ENCODE measurements at places on chromosomes 6 and 20.

GRCh38 chr20:33233129-33233774 lies 2.5 kb upstream of the BPIFA1 start:
- DNase-seq = no peak

DNA sequence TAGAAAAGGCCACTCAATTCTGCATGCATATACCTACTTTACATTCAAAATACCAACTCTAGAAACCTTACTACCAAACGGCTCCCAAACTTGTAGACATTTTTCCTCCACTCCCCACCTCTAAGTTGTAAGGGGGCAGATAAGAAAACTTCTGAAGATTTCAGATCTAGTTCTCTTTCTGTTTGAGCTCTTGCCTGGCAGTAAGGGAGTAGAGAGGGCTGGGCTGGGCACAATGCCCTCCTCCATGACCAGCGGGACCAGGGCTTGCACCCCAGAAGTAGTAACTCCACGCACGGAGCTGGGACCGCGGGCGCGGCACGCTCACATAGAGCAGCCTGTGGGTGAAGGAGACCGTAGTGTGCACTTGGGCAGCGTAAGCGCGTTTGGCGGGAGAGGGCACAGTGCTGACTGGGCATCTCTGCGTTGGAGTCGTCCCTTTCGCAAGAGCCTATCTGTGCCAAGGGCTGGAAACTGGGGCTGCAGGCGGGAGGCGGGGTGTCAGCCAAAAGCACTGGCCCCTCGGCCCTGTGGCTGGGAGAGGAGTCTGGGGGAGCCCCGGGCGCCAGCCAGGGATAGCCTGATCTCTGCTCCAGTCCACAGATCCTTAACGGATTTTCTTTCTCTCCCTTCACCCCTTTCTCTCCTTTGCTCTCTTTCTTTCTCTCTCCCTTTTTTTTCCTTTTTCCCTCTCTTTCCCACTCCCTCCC lies 32.4 kb downstream of the PHACTR1 start:
- DNase-seq = no peak

- no peak for DNase-seq
Measured at GRCh38 chr6:43846556-43846955, 76.5 kb downstream of the VEGFA start.

GRCh38 chr6:71298459-71298858 lies 9.8 kb downstream of the OGFRL1 start:
- no peak for DNase-seq

- DNase-seq = no peak
Measured at GRCh38 chr6:34791701-34792604, at the start of gene BLTP3A. BLTP3A (plus strand) TSS chr6:34792083; CDS start chr6:34792251, 168 bp downstream.

DNA sequence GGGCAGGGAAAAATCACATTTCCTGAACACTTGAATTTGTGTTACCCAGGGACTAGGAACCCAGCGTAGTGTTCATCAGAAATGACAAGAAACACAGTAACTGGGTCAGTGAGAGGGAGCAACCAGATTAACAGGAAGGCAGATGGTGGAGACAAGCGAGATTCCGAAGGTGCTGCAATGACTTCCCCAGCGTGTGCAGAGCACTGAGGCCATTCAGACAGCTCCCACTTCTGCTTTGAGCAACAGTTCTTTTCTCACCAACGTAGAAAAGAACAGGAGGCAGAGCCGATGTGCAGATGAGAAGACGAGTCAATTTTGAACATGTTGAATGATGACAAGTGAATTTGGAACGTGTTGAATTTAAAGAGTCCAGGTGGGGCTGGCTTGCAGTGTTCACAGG lies 63.1 kb upstream of the IFNGR1 start:
- no peak for DNase-seq

DNA sequence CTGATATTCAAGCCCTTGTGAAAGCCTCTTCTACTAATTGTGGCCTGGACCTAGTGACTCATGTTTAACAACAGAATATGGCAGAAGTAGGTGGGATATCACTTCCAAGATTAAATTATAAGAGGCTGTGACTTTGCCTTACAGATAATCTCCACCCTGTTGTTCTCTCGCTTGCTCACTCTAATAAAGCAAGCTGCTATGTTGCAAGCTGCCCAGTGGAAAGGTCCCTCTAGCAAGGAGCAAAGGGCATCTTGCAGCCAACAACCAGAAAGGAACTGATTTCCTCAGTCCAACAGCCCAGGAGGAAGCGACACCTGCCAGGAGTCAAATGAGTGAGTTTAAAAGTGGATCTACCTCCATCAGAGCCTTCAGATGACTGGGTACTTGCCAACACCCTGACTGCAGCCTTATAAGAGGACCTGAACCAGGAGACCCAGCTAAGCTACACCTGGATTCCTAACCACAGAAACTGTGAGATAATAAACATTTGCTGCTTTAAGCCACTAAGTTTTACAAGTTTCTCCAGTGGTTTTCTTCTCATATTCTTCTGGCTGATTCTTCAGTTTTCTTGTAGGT lies 112.6 kb downstream of the FRK start:
- no peak for DNase-seq

- no peak for DNase-seq
Measured at GRCh38 chr6:89434150-89434499, 1.2 kb downstream of the ANKRD6 start.

DNA sequence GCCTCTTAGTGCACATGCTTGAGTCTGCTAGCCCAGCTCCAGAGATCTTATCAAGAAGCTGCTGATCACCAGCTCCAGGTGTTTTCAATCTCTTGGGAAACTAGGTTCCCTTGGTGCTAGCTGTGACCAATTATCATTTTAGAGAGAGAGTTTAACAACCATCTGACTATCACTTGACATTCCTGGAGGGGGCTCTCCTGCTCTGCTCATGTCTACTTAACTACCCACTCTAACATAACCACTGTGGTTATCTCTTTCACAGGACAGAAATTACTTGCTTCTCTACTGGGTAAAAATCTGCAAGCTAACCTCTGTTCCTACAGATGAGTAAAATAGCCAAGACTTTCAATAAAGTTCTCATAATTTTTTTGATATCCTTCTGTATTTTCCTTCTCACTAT lies 823.4 kb upstream of the GJE1 start:
- DNase-seq = no peak

DNA sequence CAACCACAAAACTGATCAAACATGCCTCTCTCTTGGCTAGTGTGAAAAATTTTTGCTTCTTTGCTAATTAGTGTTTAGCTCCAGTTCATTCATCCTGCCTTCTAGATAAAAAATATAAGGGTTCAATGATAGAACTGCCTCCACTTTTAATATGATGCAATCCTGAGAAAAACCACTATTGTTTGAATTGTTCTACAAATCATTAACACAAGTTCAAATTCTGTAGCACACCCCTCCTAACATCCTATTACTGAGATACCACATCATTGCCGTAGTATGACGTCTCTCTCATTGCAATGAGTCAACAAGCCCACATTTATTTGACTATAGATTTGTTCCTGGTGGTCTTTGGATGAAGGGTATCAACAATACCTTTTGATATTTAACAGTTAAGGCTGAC lies 365.8 kb upstream of the OPRM1 start:
- peak; percentile 28 for DNase-seq

DNA sequence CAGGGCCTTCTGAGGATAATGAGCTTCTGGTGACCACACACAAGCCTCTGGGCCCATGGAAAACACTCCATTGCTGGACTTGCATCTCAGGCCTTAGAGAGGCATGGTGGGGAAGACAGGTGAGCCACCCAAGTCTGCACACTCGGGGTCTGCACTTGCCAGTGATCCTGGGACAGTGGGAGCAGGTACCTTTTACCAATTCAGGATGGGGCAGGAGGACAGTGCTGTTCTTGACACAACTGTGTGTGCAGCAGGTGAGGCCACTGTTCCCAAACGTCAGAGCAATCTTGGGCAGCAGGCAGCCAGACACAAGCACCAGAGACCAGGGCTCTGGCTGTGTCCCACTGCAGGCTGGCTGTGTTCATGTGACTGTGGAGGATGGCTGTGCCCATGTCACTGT lies 221.3 kb downstream of the ERMARD start:
- DNase-seq = no peak
